ENCODE measurements at places on chromosomes 3 and 15.

DNA sequence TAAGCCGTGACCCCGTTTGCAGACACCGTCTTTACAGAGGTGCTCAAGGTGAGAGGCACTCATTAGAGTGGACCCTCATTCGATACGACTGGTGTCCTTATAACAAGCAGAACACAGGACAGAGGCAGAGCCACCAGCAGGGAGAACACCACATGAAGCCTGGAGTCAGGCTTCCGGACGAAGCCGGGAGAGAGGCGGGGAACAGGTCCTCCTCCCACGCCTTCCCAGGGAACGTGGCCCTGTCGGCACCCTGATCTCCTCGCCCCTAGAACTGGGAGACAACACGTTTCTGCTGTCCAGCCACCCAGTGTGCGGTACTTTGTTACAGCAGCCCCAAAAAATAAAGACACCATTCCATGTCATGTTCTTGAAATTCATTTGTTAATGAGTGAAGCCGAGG lies 33.6 kb downstream of the ZDHHC19 start:
- no peak for DNase-seq

DNA sequence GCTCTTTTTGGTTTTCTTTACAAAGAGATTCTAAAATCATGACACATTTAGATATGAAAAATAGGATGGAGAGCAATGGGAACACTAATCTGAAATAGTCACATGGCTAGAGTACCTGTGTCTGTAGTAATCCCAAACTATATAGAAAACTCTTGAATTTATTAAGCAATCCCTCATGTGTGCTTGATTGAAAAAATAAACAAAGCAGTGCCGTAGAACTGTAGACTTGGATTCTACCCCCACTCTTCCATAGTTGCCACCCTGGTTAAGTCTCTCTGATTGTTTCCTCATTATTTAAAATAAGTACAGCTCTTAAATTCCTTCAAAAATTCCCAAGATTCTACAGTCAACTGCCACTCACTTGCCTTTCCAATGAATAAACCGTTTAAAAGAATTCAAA lies 58.9 kb upstream of the ACTC1 start:
- no peak for DNase-seq

DNA sequence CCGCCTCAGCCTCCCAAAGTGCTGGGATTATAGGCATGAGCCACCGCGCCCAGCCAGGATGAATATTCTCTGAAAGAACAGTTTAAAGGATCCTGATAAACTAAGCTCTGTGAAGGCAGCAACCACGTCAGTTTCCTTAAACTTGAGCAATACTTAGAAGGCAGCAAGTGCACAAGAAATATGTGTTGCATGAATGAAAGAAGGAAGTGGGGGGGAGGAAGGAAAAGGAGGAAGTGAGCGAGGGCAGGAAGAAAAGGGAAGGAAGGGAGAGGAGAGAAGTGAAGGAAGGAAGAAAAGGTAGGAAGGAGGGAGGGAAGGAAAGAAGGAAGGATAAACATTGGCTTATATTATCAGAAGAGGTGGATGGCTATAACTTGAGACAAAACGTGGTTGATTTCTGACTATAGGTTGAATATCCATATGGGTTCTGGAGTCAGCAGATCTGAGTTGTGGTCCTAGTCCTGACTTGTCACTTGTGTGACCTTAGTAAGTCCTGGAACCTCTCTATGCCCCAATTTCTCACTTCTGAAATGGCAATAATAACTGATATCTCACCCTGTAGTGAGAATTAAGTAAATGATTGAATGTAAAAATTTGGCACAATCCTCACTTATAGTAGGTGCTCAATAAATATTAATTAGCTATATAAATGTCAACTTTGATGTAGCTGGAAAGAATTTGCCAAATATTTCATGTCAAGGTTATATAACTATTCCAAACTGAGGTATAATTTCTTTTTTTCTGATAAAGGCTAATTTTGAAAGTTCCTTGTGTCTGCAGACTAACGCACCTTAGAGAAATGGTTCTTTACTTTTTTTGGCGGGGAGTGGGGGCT lies 12.0 kb upstream of the SEMA4B start:
- no peak for DNase-seq

DNA sequence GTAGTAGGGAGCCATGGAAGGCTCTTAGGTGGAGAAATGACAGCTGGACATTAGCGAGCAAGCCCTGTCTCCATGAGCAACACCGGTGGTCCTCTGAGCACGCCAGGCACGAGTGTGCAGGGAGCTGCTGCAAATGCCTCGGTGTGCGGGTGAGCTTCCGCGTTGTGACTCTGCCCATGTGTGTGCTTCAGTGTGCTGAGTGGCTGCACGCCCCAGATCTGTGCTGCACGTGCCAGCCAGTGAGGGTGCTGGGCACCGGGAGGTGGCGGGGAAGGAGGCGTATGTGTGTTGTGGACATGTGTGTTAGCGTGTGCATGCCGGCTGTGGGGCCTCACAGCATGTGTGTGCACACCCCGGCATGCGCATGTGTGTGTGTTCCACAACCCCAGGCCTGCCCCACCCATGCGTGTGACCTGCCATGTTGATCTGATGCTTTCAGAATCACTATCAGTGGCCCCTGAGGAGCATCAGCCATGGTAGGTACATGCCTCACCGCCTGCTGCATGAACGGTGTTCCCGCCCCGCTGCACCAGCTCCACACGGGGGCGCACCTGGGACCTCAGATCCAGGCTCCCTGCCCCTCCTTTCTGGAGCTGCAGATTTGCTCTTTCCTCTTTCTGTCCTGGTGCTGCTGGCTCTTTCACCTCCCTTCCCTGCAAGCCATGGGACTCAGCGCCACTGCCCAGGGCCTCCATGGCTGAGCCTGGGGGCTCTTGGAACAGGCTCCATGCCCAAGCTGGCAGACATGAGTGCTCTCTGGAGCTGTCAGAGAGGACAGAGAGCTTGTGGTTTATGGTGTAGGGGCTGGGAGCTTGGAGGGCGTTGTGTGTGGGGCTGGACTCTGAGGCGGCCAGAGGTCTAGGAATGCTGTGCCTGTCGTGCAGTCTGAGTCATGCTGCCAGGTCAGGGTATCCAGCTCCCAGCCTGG lies 169.4 kb downstream of the TBC1D2B start:
- DNase-seq: no peak

- no peak for DNase-seq
Measured at GRCh38 chr15:69518806-69519205, 66.2 kb downstream of the RPLP1 start.

DNA sequence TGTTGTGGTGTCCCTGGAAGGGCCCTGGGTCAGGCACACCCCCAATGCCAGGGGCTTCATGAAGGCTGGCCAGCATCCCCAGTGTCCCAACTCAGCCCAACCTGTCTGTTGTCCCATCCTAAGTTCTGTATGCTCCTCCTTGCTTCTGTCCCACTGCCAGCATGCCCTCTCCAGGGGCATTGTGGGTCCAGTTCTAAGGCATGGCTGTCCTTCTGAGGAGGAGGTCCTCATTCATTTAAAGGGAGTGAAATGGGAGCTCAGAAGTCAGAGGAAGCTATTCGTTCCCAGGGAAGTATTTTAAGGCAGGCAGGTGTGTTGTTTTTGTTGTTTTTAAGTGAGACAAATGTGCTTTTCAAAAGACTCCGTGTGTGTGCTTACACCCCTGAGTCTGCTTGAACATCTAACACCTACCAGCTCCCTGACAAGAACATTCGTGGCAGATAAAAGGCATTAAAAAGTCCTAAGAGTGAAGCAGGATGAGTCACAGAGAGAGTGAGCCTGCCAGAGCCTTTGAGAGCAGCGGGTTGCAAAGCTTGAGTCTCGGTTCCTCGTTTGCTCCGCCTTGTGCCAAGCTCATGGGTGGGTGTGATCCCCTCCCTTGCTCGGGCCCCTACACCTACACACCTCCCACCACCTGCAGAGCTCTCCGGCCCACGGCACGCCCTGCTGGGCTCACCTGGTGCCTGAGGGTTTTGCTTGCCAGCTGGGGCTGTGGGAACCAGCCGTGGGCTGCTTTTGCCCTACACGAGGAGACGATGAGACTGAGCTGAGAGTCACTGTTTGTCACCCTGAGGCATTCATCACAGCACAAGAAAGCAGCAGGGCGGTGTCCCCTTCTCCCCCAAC lies 183.4 kb upstream of the TOPAZ1 start:
- peak; percentile 51 for DNase-seq

DNA sequence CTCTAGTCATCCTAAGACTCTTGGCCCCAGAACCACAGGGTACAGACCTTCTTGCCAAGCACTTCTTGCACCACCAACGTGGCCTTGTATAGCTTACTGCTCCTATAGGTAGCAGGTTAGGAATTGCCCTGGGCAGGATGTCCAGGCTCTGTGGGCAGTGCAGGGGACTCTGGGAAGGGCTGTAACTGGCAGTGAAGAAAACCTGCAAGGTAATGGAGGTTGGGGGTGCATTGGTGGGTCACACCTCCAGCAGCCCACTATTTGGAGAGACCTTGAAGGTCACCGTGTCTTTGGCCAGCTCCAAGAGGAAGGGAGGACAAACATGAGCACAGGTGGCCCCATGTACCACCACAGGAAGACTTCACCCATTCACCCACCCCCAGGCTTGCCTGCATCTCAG lies 21.3 kb upstream of the XYLB start:
- no peak for DNase-seq

GRCh38 chr3:161781381-161781780 lies 284.8 kb downstream of the OTOL1 start:
- no peak for DNase-seq

- DNase-seq: no peak
Measured at GRCh38 chr3:89303701-89304100, 196.3 kb downstream of the EPHA3 start.

- DNase-seq: no peak
Measured at GRCh38 chr3:145903472-145904013, 257.4 kb downstream of the PLOD2 start.

GRCh38 chr3:37852771-37853170 lies 8.9 kb upstream of the CTDSPL start:
- no peak for DNase-seq

- no peak for DNase-seq
Measured at GRCh38 chr3:64748244-64748904, 60.6 kb upstream of the ADAMTS9 start.

GRCh38 chr3:25259871-25260270 lies 168.2 kb upstream of the RARB start:
- no peak for DNase-seq

DNA sequence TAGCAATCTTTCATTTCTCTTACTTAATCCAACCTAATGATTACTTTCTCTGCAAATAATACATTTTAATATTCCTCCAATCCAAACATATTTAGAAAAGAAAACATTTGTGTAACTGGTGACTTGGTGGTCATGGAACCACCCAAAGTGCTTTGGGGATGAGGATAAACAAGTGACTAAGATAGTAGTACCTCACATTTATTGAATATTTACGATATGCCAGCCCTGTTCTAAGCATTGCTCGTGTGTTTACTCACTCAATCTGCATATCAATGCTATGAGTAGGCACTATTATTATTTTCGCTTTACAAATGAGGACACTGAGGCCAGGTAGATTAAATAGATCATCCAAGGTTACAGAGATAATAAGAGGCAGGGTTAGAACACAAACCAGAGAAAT lies 189.5 kb downstream of the SHOX2 start:
- DNase-seq: no peak

DNA sequence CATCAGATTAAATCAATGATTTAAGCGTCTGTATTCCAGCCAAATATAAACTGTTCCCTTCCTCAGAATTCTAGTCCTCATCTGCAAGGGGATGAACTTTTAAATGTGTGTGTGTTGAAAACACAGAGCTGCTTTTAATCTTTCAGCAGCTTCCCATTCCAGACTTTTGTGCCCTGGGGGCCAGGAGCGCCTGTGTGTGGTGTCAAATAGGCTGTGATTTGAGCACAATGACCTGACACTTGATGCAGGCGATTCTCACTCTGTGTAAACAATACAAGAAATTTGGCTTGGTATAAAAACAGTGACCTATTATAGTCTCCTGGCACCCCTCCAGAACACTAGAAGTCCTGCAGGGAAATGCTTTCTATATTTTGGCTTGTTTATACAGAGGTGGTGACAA lies 274.6 kb upstream of the ROPN1 start:
- no peak for DNase-seq

- no peak for DNase-seq
Measured at GRCh38 chr15:55784286-55784685, 41.3 kb upstream of the PRTG start.

DNA sequence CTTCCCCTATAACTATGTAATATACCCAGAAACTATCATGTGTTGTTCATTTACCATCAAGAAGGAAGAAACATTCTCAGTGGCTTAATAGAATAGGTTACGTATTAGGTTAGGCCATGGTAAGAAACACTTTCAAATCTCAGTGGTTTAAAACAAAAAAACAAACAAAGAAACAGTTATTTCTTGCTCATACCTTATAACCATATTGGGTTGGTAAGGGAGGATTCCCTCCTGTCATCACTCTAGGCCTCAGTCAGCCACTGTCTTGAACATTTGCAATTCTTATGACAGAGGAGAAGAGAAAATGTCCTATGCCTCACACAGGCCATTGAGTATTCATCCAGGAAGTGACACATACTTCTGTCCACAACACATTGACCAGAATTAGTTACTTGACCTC lies 727.7 kb upstream of the NECTIN3 start:
- DNase-seq: no peak

GRCh38 chr3:159929171-159930141 lies 59.2 kb upstream of the IL12A start:
- DNase-seq: peak; percentile 72

- no peak for DNase-seq
Measured at GRCh38 chr3:62870321-62870720, 4.9 kb downstream of the CADPS start.

All from CD4-positive, alpha-beta T cell treated with Interferon gamma for 1 hour (primary cell).